ENCODE measurements at places on chromosomes 6 and 20.

DNA sequence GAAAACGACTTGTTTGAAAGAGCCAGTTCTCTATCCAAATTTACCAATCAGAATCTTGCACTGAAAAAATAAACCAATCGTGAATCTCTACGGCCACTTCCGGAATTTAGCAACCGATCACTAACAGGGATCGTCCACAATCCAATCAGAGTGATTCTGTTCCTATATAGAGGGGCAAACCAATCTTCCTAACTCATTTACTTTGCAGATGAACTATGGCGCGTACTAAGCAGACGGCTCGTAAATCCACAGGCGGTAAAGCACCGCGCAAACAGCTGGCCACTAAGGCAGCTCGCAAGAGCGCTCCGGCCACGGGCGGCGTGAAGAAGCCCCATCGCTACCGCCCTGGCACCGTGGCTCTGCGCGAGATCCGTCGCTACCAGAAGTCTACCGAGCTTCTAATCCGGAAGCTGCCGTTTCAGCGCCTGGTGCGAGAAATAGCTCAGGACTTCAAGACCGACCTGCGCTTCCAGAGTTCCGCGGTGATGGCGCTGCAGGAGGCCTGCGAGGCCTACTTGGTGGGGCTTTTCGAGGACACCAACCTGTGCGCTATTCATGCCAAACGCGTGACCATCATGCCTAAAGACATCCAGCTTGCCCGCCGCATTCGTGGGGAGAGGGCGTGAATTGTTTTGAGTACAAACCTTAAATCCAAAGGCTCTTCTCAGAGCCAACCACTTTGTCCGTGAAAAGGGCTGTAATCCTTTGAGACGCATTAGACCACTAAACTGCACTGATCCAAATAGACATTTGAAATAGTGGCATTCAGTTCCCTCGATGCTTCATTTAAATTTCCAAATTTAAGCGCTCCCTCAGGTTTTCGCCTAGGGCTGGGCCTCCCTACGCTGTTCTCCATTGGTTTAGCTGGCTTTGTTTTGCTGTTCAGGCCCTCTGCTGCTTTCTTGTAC lies 138.0 kb downstream of the HFE start:
- DNase-seq, result no peak

DNA sequence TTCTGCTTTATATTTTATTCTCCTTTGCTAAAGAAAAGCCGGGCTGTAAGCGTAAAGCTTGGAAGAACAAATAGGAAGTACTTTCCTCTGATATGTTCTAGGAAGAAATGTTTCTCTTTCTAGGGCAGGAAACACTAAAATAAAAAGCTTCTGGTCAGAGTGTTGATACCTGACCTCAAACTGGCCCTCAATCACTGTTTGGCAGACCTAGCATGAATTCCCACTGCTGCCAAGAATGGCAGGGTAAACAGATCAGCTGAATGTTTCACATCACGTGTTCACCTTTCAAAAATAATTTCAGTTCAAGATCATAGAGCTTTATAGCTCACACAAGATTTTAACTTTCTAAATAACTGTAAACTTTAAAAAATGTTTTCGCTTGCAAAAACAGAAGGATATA lies 2.9 kb downstream of the MPC1 start:
- no peak for DNase-seq

DNA sequence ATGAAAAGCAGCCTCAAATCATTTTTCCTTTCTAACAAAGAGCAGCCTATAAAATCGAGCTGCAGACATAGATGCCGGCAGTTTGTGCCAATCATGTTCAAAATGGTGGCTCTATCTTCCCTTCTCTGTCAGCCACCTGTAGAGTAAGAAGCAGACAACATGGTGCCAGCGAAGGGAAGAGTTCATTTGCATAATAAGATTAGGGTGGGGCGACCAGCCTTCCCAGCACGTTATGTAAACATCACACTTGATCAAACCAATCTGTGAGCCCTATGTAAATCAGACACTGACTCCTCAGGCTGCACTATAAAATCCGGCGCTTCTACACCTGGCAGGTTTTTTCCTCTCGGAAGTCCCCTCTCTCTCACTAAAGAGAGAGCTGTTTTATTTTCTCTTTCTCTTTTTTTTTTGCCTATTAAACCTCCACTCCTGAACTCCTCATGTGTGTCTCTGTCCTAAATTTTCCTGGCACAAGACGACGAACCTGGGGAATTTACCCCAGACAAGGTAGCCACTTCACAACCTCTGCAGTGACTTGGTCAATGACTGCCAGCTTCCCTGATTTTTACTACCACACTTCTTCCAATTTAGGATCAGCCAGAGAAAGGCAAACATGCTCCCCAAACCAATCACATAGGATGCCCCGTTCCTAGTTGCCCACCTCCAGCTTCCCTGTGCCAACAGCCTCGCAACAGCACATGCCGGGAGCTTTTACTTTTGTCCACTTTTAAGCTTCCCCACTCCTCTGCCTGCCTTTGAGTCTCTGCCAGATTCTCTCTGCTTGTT lies 12.9 kb downstream of the TPMT start:
- no peak for DNase-seq

DNA sequence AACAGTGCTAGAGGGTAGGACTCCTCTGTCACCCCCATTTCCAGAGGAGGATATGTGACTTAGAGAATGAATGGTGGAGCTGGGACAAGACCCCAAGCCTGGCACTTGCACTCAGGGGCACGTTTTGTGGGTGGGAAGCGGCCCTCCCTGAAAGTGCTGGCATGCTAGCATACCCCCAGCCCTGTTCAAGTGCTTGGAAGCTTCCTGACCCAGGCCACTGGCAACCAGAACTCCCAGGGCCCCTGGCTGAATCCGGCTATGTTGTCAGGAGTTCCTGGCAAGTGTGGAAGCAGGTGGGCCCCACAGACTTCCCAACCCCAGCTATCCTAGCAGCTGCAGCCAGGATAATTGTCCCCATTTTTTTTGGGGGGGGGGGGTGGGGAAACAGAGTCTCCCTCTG lies 35.6 kb upstream of the TGM2 start:
- peak; percentile 13 for DNase-seq

- DNase-seq, result no peak
Measured at GRCh38 chr6:101090281-101090680, 209.2 kb upstream of the ASCC3 start.

GRCh38 chr20:33686984-33687366 lies 790 bp upstream of the E2F1 start:
- DNase-seq, result peak; percentile 32

DNA sequence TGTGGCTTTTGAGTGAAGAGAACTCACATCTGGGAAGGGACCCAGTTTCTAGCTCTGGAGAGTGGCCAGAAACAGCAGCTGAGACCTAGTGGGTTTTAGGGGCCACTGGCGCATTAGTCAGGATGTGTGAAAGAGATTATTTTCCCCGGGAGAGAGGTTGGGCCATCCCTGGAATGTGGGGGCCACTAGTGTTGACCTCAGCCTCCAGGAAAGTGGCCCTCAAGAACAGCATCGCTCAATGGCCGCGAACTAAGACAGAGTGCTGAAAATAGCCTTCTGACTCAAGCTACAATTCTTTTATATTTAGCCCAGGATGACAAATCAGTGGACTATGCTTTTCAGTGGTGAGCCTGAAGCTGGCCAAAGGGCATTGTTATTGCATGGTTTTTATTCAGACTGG lies 210.4 kb upstream of the RNF24 start:
- no peak for DNase-seq

GRCh38 chr20:47921408-47921807 lies 136.1 kb upstream of the SULF2 start:
- DNase-seq, result no peak

DNA sequence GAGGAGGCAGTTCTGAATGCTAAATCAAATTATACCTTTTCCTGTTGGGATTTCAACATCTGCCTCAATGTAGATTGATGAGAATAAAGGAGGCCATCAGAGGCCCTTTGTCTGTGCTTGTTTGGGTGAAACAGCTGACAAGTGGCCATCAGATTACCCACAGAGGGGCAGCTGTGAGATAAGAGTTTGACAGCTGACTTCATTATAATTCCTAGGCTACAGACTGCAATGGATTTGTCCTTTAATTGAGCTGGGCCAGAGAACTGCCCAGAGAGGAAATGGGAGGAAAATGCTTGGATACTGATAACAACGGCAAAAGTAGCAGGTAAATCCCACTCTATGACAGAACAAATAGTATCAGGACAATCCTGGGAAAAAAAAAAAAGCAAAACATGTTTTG lies 649.4 kb downstream of the HDGFL1 start:
- DNase-seq, result no peak

DNA sequence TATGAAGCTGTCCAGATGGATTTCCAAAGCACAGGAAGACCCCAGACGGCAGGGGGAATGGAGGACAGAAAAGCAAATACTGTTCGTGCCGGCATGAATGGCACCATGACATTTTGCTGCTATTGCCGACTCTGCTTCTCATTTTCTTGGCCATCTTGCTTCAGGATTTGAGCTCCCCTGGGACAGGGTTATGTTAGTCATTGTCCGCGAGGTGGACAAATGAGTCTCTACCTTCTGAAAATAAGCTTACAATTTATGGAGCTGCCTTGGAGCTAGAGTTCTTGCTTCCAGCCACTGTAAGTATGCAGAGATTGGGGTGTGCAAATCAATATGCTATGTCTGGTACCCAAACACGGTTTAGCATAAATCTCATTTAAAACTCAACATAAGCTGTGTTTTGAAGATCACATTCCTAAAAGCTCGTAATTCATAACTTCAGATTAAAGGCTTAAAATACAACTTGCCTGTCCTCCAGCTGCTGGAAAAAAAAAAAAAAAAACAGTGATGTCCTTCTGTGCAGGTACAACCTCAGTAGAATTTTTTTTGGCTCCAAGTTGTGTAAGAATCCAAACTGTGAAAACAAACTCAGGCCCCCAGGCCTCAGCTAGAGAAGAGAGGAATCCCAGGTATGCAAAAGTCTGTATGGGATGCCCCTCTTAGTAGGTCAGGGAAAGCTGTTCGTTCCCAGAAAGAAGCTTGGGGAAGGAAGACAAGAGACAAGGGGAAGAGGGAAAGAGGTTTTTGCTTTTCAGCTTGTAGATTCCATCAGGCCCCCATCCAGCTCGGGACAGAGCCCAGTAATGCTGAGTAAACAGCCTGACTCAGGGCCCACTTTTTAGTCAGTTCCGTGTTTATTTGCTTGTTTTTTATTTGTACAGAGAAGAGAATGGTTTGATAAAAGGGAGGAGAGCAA lies 184.2 kb upstream of the FOXA2 start:
- DNase-seq, result no peak

GRCh38 chr6:26422329-26422728 lies 18.0 kb upstream of the BTN3A3 start:
- DNase-seq, result no peak

GRCh38 chr20:62979876-62980373 lies 26.8 kb downstream of the BHLHE23 start:
- no peak for DNase-seq

GRCh38 chr6:71106276-71106675 lies 149.4 kb upstream of the B3GAT2 start:
- no peak for DNase-seq

- DNase-seq, result no peak
Measured at GRCh38 chr6:14673201-14673600, 555.6 kb downstream of the CD83 start.

- DNase-seq, result no peak
Measured at GRCh38 chr20:5741089-5741488, 9.1 kb upstream of the SHLD1 start.

GRCh38 chr6:14337152-14337551 lies 219.6 kb downstream of the CD83 start:
- no peak for DNase-seq

- no peak for DNase-seq
Measured at GRCh38 chr6:158977382-158977781, 22.6 kb downstream of the RSPH3 start.

- no peak for DNase-seq
Measured at GRCh38 chr6:149134511-149134933, 183.0 kb upstream of the TAB2 start.

- no peak for DNase-seq
Measured at GRCh38 chr20:17836303-17836861, 132.2 kb downstream of the SNX5 start.

- no peak for DNase-seq
Measured at GRCh38 chr6:108771421-108771820, 76.8 kb upstream of the ARMC2 start.

GRCh38 chr20:1173698-1174097 lies 11.1 kb downstream of the TMEM74B start:
- DNase-seq, result no peak

DNA sequence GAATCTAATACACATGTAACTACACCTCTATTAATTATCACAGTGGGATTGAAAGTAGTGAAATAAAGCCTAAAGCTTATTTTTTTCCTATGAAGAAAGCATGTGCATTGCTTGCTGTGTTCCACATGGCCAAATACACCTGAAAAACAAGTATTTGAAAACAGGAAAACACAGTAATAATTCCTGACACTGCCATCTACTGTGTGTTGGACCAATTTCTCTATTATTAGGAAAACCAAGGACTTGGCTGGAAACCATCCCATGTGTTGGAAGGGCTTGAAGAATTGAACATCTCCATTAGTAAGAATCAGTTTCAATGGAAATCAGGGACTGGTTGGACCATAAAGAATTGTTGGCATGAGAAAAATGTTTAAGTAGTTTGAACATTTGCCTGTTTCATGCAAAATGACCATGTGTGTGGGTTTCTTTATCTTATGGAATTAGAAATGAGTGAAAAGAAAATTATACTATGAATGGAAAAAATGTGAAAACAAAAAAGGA lies 124.1 kb downstream of the PHF3 start:
- DNase-seq, result no peak

DNA sequence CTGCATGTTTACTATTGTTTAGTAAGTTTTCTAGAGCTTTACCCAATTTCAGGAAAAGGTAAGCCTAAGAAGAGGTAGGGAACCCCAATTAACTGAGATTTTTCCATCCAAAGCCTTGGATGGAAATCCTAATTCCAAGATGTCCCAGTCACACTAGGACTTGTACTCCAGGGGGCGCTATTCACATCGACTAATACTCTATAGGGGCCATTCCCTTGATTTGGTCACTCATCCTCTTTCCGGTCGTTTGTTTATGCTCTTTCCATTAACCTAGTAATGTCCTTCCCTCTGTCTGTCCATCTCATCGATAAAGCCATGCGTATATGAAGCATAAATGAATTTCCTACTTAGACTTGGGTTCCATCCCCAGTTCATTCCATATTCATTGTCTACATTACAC lies 80.8 kb upstream of the FUCA2 start:
- no peak for DNase-seq

DNA sequence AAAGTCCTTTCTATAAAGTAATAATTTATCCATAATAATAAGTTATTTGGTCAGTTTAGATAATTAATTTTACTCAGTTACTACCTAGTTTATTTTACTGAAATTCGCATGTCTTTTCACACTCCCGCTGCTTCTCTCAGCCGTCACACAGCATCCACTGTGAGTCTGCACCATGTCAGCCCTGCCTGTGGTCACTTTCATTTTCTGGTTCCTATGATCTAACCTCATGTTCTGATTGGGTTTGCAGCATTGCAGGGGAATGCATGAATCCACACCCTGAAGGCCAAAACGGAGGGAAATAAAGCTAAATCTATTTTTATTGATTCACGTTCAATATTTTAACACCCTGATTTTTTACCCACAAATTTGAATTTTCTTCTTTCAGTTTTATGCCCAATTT lies 47.4 kb downstream of the PDE10A start:
- no peak for DNase-seq

GRCh38 chr6:142531727-142532126 lies 229.9 kb downstream of the ADGRG6 start:
- DNase-seq, result no peak

GRCh38 chr6:20223141-20223540 lies 10.9 kb upstream of the MBOAT1 start:
- no peak for DNase-seq

All from activated T-cell treated with anti-CD3 and anti-CD28 coated beads, Interleukin-2, amount 50 U/mL, for 24 hours (primary cell).